Activated CD4-positive, CD25-positive, alpha-beta regulatory T cell (primary cell): ENCODE measurements at places on chromosomes 5 and 9.

DNA sequence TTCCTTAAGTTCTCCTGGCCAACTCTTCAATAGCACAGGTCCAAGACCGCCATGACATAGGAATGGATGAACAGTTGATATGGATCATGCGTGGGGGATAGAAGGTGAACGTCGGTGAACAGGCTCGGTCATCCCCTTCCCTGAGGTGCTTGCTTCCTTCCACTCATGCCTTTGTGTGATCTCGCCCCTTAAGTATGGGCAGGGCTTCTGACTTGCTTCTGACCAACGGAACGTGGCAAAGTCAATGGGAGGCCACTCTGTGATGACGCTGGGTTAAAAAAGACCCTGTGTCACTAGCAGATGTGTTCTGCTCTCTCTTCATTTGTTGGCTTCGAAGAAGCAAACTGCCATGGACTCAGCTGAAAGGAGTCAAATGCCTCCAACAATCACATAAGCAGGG, 240.5 kb upstream of the TUT7 start:
- no peak for DNase-seq

DNA sequence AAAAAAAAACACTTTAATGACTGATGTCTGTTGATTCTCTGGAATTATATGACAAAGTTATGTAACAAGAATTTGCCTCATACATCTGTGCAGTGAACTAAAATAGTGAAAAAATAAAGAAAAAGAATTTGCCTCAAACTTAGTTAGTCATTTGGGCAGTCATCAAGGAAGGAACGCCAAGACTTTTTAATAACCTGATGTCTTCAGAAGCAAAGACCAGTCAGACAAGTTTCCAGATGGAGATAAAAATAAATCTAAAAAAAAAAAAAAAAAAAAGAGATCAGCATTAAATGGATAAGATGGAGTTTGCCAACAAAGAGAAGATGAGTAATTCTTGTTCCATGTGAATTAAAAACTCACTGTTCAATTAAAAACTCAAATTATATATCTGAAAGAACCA, 52.3 kb upstream of the JMY start:
- DNase-seq: no peak

- DNase-seq: no peak
Measured at GRCh38 chr9:20945269-20945668, 86.2 kb downstream of the HACD4 start.

GRCh38 chr5:15702102-15702501, 202.1 kb downstream of the FBXL7 start:
- no peak for DNase-seq

- no peak for DNase-seq
Measured at GRCh38 chr9:127942216-127943010, 4.8 kb upstream of the DPM2 start.

GRCh38 chr9:137174722-137175293, 3.0 kb upstream of the TMEM210 start:
- no peak for DNase-seq

DNA sequence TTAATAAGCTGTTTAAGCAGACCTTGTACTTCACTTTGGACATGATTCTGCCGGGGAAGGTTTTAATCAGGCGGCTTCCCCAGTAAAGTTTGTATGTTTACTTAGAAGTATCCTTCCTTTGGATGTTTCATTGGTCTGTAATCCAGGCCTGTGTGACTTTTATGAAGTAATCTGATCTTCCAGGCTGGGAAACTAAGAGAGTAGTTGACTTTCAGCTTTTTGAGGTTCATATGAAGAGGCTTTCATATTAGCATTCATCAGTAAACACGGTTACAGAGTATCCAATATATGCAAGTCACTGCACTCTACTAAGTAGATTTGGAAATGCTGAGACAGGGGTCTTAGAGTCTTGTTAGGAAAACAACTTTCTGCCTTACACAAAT, 1.1 kb downstream of the DNAJC21 start:
- DNase-seq: no peak

- DNase-seq: no peak
Measured at GRCh38 chr5:165560648-165561047, 2055.2 kb downstream of the MAT2B start.

DNA sequence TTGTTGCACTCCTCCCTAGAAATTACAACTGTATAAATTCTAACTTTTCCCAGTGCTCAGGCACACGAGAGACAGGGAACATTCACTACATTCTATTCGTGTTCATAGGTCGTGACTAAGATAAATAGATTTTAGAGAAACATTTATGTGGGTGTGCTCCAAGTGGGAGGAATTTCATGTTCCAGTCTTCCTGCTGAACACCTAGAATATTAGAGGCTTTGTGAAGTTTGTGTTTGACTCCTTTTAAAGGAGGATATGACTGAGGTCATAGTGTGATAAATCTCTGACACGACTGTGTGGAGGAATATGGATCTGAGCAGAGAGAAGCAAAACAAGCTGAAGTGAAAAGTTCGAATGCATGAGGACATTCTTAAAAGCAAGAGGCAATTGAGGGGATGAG, 355.3 kb downstream of the ZSWIM6 start:
- no peak for DNase-seq

DNA sequence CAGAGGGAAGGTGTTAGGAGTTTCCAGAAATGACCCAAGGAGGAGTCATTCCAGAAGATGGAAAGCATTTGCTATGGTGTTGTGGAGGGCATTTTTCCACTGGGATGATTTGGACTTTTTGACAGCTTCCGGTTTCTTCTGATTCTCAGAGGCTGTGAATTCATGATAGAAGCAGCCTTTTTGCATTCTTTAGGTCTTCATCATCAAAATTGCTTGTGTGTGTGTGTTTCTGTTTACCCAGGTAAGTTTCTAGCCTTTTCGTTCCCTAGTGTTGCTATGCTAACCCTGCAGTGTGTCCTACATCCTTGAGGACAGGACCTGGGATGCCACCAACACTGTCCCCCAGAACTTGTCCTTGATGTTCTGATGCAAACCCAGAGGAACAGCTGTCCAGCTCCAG, 19.6 kb downstream of the IRX1 start:
- DNase-seq: no peak

- no peak for DNase-seq
Measured at GRCh38 chr5:96439477-96440184, 6.6 kb upstream of the PCSK1 start.

DNA sequence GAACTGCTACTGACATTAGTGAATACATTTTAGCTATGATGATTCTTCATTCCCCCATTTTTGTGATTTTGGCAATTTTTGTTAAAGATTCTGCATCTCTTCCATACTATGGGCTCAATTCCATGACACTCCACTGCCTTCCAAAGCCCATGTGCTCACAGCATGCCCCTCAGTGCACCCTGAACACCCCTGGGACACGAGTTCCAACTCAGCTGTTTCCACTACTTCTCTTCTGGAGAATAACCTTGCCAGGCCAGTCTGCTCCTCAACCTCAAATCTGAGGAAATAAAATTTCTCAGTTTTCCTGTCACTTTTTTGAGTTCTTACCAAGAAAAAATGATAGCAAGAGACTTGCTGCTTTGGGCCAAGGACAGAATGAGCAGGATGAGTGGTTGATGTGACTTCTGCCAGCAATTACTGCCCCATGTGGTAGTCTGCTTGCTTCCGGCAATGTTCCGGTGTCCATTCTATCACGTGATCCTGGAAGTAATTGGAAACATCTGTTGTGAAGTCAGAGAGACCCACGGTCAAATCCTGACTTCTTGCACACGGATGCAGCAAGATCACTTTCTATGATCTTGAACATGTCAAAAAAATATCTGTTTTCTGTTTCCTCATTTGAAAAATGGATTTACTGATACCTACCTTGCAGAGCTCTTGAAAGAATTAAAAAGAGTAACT, 58.3 kb downstream of the EGFLAM start:
- DNase-seq: no peak

DNA sequence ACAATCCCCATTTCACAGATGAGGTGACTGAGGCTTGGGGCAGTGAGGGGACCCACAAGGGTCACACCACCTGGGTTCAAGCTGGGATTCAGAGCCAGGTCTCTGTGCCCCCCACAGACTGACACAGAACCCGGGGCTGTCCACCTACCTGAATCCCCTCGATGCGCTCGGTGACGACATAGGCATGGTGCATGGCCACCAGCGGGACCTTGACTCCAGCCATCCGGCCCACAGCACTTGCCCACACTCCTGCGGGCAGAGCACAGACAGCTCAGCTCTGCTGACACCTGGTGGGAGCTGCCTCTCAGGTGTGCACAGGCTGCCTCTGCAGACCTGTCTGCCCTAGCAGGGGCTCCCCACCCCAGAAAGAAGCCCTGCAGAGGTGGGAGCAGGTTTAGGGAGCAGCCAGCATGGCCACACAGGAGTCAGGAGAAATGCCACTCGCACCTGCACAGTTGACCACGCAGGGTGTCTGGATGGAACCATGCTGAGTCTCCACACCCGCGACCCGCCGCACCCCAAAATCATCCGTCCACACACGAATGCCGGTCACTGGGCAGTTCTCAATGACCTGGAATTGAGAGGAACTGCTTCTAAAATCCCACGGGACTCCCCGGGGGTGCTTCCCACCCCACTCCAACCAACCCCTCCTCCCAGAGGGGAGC, 8.4 kb downstream of the SARDH start:
- no peak for DNase-seq

GRCh38 chr5:171475596-171475995, 56.1 kb downstream of the FGF18 start:
- no peak for DNase-seq

GRCh38 chr5:19196631-19197030, 791.4 kb downstream of the CDH18 start:
- DNase-seq: no peak

DNA sequence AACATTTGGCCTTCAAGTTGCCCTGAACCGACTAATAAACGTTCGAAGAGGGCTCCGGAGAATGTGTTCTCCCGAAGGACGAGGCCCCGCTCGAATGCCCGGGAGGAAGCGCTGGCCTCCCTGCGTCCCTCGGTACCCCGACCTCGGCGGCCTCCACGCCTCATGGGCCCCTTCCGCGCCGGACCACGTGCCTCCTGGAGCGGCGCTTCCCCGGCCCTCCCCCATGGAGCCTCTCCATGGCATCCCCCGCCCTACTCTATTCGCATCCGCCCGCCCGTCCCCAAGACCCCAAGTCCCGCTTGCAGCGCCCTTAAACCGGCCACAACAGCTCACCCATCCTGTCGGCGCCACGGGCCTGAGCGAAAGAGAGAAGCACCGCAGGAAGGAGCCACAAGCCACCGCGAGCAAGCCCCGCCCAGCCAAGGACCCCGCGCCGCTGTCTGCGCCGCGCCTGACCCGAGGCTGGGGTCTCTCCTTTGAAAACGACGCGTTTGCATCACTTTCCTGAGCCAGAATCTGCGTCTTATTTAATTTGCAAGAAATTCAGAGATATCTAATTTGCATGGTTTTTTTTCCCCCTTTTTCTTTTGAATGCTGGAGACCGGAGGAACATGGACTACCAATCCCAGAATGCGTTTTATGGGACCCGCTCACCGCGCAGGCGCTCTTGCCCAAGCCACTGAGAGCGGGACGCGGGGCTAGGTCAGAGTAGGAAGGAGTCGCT, at the start of gene RPS23:
Gene RPS23, minus strand, starts transcription at position 368 of the 724 bp plus-strand sequence. Its CDS starts 31 bp downstream, at position 337.
- DNase-seq: peak; percentile 75

DNA sequence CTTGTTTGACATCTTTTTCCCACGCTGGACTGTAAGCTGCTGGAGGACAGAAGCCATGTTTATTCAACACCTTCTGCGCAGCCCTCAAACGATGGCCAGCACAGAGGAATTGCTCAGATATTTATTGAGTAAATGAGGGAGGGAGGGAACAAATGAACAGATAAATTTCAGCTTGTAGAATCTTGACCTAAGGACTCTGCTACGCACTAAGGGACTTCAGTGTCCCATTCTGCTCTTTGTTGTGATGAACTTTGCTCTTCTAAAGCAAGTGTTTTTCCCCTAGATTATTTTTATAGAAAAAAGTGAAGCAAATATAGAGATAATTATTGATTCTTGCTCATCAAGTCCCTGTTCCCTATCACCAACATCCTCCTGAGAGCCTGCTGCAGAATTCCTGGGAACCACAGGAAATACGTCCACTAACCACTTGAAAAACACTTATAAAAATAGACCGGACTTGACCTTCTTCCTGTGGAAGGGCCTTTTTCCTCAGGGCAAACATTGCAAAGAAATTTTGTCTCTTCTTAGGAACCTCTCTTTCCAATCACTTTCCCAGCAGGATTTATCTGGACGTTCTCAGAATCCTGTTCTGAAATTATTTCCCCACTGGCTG, 54.9 kb downstream of the FGF1 start:
- DNase-seq: no peak

DNA sequence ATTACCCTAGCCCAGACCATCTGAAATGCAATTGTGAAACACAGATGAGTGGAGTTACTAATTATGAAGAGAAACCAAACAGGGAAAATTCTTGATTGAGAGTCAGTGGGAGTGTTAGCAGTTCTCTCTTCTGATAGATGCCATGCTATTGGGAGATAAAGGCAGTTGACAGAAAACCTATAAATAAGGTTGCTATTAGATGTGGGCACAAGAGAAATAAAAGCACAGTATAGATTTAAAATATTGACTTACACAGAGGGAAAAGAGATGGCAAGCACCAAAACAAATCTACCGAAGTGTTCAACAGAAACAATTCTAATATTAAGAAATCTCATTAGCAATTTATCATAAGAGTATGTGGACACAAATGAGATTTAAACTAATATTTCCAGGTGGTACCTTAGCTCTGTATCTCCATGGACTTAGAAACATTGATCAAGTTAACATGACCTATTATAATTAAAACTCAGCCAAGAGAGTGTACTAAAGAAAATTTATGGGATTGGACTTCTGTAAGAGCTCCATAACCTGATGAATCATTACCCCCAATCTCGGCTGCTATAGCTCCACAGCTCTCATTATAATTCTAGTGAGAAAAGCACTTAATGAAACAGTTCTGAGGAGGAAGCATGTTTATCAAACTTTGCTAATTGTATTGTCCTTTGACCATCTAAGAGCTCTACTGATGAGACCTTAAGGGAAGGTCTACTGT, 665.0 kb upstream of the RIOK2 start:
- no peak for DNase-seq

- no peak for DNase-seq
Measured at GRCh38 chr5:5380298-5380697, 42.2 kb upstream of the ICE1 start.

GRCh38 chr5:169522851-169523250, 60.7 kb upstream of the SPDL1 start:
- DNase-seq: no peak

DNA sequence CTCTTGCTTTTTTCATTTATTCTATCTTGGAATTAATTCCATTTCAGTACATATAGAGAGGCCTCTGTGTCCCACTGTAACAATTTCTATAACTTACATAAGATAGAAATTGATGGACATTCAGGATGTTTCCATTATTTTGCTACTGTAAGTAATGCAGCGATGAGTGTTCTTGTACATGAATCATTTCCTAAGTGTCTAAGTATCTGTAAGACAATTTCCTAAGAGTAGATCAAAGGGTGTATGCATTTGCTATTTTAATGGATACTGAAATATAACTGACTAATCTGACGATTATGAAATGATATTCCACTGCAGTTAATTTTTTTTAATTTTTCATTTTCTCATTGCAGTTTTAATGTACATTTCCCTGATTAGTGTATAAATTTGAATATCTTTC, 23.0 kb upstream of the RBM22 start:
- no peak for DNase-seq

- DNase-seq: no peak
Measured at GRCh38 chr5:135944967-135945560, 9.7 kb downstream of the LECT2 start.

- DNase-seq: no peak
Measured at GRCh38 chr9:131969469-131969989, 110.1 kb downstream of the MED27 start.
